H1 (cell line): ENCODE measurements at places on chromosomes 6 and 20.

DNA sequence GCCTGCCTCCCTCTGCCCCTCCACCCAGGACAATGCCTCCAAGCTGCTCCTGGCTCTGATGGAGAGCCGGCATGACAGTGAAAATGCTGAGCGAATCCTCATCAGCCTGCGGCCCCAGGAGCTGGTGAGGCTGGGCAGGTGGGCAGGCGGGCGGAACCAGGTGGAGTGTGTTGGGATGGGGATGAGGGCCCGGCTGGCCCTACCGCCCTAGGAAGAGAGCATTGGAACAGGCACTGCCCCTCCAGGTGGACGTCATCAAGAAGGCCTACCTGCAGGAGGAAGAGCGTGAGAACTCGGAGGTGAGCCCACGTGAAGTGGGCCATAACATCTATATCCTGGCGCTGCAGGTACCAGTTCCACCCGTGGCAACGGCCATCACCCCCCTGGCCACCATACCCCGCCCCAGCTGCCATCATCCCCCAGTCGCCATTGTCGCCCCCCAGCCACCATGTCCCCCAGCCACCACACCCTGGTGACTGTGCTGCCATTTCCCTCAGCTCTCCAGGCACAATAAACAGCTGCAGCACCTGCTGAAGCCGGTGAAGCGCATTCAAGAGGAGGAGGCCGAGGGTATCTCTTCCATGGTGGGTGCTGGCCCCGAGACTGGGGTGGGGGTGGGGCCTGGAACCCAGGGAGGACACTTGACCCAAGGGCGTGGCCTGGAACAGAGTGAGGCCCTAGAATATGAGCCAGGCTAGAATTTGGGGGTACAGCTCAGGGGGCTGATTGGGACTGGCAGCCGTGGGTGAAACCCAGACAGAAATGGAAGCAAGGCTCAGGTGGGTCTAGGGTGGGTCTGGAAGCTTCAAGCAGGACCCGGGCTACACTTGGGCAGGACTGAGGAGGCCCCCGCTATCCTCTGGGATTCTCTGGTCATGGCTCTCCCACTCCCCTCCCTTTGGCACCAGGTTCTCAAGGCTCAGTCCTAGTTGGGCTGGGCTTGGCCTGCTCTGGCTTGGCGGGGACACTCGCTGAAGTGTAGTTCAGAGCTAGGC lies 24.2 kb downstream of the UQCC2 start:
- no peak for DNase-seq

DNA sequence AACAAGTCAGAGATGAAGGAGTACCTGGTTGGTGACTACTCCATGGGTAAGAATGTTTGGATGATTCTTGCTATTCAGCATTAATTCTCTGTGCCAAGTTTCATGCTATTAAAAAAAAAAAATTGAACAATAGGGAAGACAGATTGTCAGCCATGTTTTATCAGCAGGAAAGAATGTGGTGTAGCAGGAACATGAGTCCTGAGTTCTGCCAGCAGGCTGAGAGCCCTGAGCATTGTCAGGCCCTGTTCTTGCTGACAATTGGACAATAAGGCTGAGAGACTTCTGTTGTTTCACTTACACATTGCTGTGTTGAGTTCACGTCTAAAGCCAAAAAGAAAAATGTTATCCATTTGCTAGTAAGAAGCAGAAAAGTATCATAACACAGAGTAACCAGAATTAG lies 70.4 kb upstream of the SMIM28 start:
- DNase-seq: no peak

GRCh38 chr20:57244627-57245214 lies 21.7 kb downstream of the BMP7 start:
- no peak for DNase-seq

GRCh38 chr20:32359633-32360332 lies 1.7 kb downstream of the ASXL1 start:
- DNase-seq: no peak

- no peak for DNase-seq
Observed at GRCh38 chr6:3874069-3874468, 24.9 kb downstream of the FAM50B start.

DNA sequence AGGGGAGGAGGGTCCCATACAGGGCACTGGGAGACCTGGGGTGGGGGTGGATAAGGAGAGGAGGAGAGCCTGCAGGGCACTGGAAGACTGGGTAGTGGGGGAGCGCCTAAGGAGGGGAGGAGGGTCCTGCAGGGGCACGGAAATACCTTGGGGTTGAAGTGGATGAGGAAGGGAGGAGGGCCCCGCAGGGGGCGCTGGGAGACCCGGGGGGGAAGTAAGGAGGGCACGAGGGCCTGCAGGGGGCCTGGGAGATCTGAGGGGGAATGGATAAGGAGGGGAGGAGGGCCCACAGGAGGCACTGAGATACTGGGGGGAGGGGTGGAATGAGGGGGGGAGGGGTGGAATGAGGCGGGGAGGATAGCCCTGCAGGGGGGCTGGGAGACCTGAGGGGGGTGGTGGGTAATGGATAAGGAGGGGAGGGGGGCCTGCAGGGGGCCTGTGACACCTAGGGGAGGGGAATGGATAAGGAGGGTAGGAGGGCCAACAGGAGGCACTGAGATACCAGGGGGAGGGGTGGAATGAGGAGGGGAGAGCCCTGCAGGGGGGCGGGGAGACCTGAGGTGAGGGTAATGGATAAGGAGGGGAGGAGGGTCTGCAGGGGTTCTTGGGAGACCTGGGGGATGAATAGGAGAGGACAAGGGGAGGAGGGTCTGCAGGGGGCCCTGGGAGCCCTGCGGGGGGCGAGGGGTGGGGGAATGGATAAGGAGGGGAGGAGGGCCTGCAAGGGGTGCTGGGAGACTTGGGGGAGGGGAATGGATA lies 567 bp upstream of the CTCFL start:
- no peak for DNase-seq

GRCh38 chr20:53244711-53245110 lies 272.6 kb downstream of the TSHZ2 start:
- DNase-seq: no peak

GRCh38 chr6:116268589-116269293 lies 11.0 kb downstream of the TSPYL1 start:
- no peak for DNase-seq

GRCh38 chr20:29689411-29690225 lies 1567.8 kb upstream of the DEFB115 start:
- no peak for DNase-seq

GRCh38 chr20:24935140-24935539 lies 13.9 kb upstream of the CST7 start:
- DNase-seq: no peak

- peak; percentile 41 for DNase-seq
Observed at GRCh38 chr6:15528870-15529269, 134.0 kb downstream of the DTNBP1 start.

- DNase-seq: no peak
Observed at GRCh38 chr6:9623985-9624384, 790.9 kb downstream of the TFAP2A start.

GRCh38 chr6:110310861-110311446 lies 47.2 kb downstream of the METTL24 start:
- no peak for DNase-seq

DNA sequence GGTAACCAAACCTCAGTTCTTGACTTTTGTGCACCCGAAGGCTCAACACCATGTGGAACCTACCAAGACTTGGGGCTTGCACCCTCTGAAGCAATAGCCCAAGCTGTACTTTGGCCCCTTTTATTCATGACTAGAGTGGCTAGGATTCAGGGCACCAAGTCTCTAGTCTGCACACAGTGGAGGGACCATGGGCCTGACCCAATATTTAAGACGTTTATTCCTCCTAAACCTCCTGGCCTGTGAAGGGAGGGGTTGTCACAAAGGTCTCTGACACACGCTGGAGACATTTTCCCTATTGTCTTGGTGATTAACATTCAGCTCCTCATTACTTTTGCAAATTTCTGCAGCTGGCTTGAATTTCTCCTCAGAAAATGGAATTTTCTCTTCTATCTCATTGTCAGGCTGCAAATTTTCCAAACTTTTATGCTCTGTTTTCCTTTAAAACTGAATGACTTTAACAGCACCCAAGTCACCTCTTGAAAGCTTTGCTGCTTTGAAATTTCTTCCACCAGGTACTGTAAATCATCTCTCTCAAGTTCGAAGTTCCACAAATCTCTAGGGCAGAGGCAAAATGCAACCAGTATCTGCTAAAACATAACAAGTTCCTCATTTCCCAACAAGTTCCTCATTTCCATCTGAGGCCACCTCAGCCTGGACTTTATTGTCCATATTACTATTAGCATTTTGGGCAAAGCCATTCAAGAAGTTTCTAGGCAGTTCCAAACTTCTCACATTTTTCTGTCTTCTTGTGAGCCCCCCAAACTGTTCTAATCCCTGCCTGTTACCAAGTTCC lies 481.4 kb upstream of the BTBD3 start:
- no peak for DNase-seq

- DNase-seq: no peak
Observed at GRCh38 chr6:25341203-25341552, 62.0 kb downstream of the CARMIL1 start.

DNA sequence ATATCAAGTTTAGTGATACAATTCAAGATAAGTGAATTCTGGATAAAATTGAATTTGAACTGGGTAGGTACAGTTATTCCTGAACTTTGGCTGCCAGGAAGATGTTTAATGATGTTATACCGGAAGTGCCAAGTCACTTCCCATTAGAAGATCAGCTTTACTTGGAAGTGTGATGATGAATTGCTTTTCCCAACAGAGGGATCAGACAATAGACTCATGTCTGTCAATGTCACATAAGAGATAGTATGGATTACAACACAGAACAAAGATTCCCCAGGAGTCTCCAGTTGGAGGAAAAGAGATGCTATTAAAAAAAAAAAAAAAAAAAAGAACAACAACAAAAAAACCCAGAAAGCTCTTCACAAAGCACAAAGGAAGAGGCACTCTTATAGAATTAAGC lies 497.9 kb upstream of the EPHA7 start:
- no peak for DNase-seq

DNA sequence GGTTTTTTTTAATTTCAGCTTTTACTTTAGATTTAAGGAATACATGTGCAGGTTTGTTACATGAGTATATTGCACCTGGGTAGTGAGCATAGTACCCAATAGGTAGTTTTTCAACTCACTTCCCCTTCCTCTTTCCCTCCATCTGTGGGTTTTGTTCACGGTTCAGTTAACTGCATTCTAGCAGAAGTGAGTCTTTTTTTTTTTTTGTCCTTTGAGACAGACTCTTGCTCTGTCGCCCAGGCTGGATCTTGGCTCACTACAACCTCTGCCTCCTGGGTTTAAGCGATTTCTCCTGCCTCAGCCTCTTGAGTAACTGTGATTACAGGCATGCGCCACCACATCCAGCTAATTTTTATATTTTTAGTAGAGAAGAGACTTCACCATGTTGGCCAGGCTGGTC lies 8.7 kb downstream of the UBR2 start:
- DNase-seq: no peak

DNA sequence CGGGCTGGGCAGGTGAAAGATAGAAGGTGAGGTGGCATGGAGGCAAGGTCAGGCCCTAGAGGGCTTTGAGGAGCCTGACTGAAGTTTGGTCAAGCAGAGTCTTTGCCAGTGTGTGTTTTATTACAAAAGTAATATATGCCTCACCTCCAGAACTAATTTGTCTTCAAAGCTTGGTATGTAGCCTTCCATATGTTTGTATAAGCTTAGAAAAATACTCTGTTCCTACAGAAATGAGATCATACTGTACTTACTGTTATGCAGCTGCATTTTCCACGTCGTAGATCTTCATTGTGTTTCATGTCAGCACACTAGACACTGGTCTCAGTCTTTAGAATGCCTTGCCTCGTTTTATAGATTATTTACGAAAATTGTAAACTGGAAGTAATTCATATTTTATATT lies 61.8 kb downstream of the ANKS1A start:
- no peak for DNase-seq

- DNase-seq: peak; percentile 17
Observed at GRCh38 chr6:141153563-141153962, 979.2 kb upstream of the GJE1 start.

- no peak for DNase-seq
Observed at GRCh38 chr6:80478030-80478429, 371.6 kb downstream of the BCKDHB start.

DNA sequence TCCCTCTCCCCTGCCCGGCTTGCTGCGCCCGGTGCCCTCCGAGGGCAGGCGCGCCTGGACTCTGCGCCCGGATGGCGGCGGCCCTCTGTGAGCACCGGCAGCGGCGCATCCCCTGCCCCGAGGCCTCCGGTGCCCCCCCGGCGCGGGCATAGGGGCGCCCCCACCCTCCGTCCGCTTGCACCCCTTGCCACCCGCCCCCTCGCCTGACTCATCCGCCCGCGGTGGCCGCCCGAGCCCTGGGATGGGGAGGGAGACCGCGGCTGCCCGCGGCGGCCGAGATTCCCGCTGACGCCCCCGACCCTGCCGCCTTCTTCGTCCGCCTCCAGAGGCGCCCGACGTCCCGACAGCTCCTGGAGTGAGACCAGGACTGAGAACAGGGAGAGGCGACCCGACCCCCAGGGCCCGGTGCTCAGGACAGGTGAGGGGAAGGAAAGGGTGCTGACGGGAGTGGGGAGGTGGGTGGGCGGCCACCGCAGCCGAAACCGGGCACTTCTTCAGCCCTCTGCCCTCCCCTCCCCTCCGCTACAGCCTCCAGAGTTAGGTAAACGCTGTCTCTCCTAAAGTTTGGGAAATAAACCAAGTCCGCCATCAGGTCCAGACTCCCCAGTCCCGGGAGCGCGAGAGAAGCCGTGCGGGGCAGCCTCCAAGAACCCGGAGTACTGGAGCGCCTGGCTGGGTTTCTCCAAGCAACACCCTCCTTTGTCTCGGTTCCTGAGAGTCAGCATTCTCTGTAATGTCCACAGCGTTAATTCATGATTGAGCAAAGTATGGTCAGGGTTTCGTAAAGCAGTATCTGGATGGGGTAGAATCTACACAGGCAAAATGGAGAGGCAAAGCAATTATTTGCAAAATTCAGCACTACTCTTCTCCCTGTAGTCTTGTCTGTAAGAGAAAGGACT lies 539 bp downstream of the TMEM200A start:
- peak; percentile 58 for DNase-seq

DNA sequence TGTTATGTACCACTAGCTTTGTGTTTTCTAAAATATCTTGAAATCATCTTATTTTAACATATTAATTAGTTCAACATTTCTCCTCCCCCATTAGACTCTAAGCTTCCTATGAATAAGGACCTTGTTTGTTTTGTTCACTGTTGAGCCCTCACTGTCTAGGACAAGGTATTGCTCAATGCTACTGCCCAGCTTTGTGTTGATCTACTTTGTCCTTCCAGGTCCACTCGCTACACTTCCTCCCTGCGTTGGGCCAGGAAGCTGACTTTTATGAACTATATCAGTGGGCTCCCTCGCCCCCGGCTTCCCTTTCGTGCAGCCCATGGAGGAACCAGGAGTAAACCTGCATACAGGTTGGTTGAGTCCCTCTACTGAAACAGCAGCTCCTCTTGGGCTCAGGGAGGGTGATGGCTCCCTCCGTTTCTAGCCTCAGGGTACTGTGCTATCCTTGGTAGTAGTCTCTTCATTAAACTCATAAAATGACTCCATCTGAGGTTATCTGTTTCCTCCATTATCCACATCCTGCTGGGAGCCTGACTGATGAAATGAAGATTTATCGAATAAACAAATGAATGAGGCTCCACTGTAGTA lies 272.5 kb downstream of the CLIC5 start:
- DNase-seq: no peak

DNA sequence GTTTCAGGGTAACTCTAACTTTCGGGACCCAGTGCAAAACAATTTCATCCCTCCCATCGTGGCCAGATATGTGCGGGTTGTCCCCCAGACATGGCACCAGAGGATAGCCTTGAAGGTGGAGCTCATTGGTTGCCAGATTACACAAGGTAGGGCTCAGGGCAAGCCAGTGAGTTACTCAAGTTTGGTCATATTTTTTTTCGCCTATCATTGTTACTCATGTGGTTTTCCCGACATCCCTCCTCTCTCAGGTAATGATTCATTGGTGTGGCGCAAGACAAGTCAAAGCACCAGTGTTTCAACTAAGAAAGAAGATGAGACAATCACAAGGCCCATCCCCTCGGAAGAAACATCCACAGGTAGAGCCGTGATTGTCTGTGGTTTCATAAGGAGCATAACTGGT lies 58.2 kb downstream of the DCBLD1 start:
- DNase-seq: no peak
